ENCODE measurements at places on chromosomes 1 and 21. TPM values are rescaled to one million over a fixed set of nuclear protein-coding genes. Genes with fewer than 3 reads are reported as not detected.

The S100A3 gene
- 3.8 TPM for total RNA-seq

The LCE3D gene
- total RNA-seq, result not detected

The TACSTD2 gene
- total RNA-seq, result 1.5 TPM

The NPPA gene
- total RNA-seq, result not detected

DNA sequence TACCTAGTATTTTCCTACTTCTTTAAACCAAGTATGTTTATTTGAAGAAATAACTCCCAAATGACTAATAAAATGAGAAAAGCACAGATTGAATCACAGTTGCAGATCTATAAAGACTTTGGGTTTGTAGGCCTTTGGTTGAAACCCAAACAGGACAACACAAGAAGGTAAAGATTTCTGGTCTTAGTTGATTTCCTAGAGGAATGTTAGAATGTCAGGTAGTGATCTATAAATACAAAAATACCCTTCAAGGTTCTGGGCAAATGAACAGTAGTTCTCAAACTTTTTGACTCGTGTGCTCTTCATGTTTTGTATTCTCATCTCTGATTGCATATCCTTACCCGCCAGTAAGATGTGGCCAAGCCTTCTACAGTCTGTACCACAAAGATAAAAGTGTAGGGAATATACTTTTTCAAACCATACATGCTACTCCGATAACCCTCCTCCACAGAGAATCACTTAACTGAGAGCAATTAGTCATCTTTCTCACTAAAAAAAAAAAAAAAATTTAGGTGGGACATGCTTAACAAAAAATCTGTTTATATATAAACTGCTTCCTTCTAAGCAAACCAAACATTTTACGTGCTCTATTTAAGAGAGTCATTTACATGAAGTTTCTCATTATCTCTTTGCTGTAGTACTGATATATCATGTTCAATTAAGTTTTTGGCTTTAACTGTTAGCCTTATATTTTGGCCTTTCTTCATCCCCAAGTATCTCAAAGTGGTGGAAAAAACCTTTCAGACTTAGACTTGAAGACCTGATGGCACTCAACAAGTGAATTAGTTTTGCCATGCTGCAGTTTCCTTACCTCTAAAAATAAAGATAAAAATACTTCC lies 36.0 kb downstream of the CNIH4 start:
- H3K27me3 ChIP-seq, result no peaks in the 10 kb centered on the region
- H3K36me3 ChIP-seq, result peaks cover 95% of the 10 kb centered on the region
- peak; percentile 23 for DNase-seq
- no peaks in the 10 kb centered on the region for H3K4me1 ChIP-seq
- no peak overlapping the region for H3K4me3 ChIP-seq

- H3K4me3 ChIP-seq, result no peak overlapping the region
- no peak for DNase-seq
- no peaks in the 10 kb centered on the region for H3K27me3 ChIP-seq
- H3K4me1 ChIP-seq, result no peaks in the 10 kb centered on the region
- H3K27ac ChIP-seq, result no peak overlapping the region
These were observed 593.3 kb upstream of the NCAM2 start for GRCh38 chr21:20404915-20405314.

DNA sequence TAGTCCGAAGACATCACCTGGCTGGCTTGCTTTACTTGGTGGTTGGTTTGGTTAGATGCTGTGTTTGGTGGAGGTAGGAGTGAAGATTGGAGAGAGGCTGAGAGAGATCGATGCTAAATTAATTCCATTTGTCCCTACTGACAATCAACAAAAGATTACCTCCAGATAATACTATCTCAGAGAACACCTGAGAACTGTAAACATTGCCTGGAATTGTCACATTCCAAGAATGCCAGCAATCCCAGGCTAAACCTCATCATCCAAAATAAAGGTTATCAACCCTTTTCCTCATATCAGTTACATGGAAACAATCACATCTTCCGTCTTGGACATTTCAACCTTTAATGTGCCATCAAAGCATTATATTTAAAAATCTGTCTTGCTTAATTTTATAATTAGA lies 141.0 kb downstream of the GRIK1 start:
- DNase-seq, result no peak
- H3K36me3 ChIP-seq, result no peaks in the 10 kb centered on the region

The IER5 gene
- total RNA-seq, result 38.5 TPM

The TDRD5 gene
- total RNA-seq, result not detected

The S100PBP gene
- 35.0 TPM for total RNA-seq

The OPTC gene
- not detected for total RNA-seq

The POU3F1 gene
- total RNA-seq, result not detected

DNA sequence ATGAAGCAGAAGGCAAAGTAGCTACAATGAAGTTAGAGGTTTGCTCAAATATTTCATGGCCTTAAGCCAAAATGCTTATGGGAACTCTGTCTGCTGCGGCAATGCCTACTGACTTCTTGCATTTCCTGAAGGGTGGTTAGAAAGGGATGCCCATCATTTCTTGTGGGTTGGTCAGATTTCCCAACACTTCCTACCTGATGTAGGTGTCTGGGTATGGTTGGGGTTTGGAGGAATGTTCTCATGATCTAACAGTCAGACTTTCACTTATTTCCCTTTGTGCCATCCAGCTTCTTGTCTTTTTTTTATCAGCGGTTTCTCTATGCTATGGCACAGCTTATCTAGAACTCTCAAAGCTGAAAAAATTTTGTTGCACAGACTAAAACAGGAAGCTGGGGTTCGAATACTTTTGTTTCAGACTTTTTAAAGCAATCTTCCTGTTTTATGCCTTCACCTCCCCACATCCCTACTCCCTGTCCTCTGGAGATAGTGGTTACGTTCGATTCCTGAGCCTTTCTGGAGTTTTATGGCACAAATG lies 307.7 kb downstream of the USP25 start:
- no peaks in the 10 kb centered on the region for H3K27me3 ChIP-seq
- no peaks in the 10 kb centered on the region for H3K36me3 ChIP-seq
- H3K4me3 ChIP-seq, result no peak overlapping the region
- no peaks in the 10 kb centered on the region for H3K4me1 ChIP-seq
- DNase-seq, result no peak

DNA sequence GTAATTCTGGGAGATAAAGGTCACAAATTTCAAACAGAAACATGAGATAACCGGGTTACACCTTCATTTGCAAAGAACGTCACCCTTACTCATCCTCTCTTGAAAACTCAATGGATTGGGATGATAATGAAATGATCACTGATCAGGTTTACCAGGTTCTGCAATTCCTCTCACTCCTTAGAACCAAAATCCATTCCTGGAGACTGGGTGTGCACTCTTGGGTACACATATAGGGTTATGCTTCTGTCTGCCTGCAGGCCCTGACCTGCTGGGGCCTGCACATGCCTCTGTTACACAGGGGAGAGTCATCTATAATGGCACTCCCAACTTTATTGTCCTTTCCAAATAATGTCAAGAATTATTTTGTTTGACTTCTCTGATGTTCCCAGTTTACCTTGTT lies 8.3 kb downstream of the SUSD4 start:
- H3K4me1 ChIP-seq, result no peaks in the 10 kb centered on the region
- DNase-seq, result no peak
- H3K27ac ChIP-seq, result no peak overlapping the region
- no peak overlapping the region for H3K4me3 ChIP-seq
- no peaks in the 10 kb centered on the region for H3K36me3 ChIP-seq

GRCh38 chr1:235650341-235651169 lies 971 bp upstream of the GNG4 start:
- H3K4me3 ChIP-seq, result peak overlapping the region; percentile 25
- H3K27me3 ChIP-seq, result peaks cover 32% of the 10 kb centered on the region
- no peaks in the 10 kb centered on the region for H3K4me1 ChIP-seq

The KRTAP19-6 gene
- not detected for total RNA-seq

DNA sequence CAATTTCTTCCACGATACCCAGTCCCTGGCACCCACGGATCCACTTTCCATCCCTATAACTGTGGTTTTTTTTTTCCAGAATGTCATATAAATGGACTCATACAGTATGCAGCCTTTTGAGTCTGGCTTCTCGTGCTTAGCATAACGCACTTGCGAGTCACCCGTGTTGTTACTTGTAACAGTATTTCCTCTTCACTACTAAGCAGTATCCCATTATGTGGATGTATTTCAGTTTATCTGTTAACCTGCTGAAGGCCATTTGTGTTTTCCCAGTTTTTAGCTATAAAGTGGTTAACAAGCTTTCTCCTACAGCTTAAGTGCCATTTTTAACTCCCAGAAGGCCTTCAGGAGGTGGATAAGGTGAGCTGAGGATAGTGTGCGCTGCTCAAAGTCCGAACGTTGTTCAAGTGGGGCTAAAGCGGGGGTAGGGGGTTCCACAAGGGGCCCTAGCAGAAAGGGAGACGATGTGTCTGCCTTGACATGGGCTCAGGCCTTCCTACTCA lies 829 bp downstream of the ADAR start:
- H3K27ac ChIP-seq, result peak overlapping the region; percentile 96
- H3K36me3 ChIP-seq, result no peaks in the 10 kb centered on the region
- peak overlapping the region; percentile 89 for H3K4me3 ChIP-seq
- peaks cover 18% of the 10 kb centered on the region for H3K4me1 ChIP-seq
- H3K27me3 ChIP-seq, result no peaks in the 10 kb centered on the region

The KLHDC8A gene
- not detected for total RNA-seq

DNA sequence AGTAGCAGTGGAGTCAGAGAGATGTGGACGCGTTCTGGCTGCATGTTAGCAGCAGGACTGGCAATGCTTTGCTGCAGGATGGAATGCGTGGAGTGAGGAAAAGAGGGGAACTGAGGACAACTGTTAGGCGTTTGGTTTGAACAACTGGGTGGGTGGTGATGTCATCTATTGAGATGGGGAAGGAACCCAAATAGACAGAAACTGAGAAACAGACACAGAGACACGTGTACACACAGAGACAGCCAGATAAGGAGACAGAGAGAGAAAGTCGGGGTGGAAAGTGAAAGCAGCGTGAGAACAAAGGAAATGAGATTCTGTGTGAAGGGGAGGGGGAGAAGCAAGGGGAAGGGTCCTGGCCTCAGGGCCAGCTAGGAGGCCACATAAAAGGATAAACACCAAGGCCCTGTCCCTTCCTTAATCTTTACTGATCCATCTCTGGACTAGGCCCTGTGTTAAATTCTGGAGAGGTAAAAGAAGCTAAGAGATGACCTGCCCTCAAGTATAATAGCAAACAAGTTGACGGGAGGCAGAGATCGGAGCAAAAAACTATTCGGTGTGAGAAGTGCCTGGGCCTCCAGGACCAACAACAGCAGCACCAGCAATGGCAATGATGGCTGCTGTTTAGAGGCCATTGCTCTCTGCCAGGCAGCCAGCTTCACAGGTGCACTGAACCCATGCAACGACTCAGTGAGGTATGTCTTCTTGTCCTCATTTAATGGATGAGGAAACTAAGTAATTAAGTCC lies 31.6 kb downstream of the VWA5B1 start:
- H3K27ac ChIP-seq, result no peak overlapping the region
- peaks cover 17% of the 10 kb centered on the region for H3K4me1 ChIP-seq
- no peaks in the 10 kb centered on the region for H3K36me3 ChIP-seq
- H3K4me3 ChIP-seq, result no peak overlapping the region
- H3K27me3 ChIP-seq, result peaks cover 14% of the 10 kb centered on the region
- DNase-seq, result peak; percentile 20

The LRRC53 gene
- total RNA-seq, result not detected

DNA sequence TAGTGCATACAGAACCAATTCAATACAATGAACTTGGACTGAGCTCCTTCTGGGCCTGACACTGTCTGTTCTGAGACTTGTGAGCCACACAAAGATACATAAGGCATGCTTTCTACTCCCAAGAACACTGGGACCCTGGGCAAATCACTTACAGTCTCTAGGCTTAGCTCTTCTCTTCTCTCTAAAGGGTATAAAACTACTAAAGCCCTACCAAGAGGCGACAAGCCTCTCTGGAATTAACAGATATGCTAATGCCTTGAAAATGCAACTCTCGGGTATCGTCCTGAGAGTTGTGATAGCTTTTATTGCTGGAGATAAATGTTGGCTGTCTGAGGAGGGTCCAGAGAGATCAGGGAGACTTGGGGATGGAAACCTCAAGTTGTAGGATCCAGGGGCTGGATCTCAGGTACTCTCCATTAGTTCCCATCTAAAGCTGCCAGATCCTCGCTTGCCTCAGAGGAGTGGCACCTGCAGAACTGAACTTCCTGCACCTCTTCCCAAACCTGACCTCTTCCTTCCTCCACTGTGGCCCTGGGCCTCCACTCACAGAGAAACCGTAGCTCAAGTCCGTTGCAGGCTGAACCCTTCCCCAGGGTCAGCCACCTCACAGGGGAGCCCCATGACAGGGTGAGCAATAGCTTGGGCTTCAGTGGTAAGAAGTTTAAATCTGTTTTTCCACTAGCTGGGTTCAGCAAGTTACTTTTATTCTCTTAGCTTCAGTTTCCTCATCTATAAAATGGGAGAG lies 11.5 kb upstream of the CFAP45 start:
- H3K27me3 ChIP-seq, result no peaks in the 10 kb centered on the region
- H3K36me3 ChIP-seq, result no peaks in the 10 kb centered on the region
- H3K27ac ChIP-seq, result peak overlapping the region; percentile 73
- peaks cover 44% of the 10 kb centered on the region for H3K4me1 ChIP-seq
- DNase-seq, result no peak

DNA sequence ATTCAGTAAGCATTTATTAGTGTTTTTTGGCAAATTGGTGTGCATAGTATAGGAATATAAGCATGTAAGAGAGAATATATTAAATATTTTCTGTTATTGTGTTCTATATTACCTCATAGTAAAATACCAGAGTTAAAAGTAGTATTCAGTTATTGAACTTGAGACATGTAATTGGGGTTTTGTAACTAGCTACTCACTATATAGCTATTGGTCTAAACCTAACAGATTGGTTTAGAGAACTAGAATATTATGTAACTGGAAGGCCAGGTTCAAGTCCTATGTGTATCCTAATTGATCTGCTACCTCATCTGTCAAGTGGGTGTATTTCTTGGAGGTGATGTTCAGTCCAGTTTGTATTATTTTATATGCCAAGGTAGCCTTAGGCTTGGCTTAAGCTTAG lies 26.3 kb downstream of the CLIC4 start:
- DNase-seq, result no peak
- H3K36me3 ChIP-seq, result peaks cover 30% of the 10 kb centered on the region
- peak overlapping the region; percentile 9 for H3K4me3 ChIP-seq
- peak overlapping the region; percentile 70 for H3K27ac ChIP-seq

The TNFRSF8 gene
- not detected for total RNA-seq

DNA sequence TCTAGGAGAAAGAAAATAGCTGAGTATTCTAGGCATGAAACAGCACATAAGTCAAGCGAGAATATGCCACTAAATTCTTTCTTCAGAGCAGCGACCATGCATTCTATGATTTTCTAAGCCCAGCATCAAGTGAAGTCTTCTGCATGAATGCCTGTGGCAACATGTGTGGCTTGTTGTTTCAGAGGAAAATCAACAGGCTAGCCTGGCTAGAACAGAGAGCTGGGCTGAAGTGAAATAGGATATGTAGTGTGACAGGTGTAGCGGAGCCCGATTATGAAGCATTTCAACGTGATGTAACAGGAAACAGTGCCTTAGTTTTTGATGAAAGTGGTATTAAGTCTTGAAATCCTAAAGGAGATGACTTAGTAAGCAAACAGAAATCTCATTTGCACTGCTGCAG lies 7.0 kb downstream of the CSDE1 start:
- H3K27me3 ChIP-seq, result no peaks in the 10 kb centered on the region
- peaks cover 32% of the 10 kb centered on the region for H3K4me1 ChIP-seq
- H3K4me3 ChIP-seq, result no peak overlapping the region
- no peak overlapping the region for H3K27ac ChIP-seq
- DNase-seq, result no peak

GRCh38 chr1:47522935-47523834 lies 85.3 kb downstream of the FOXD2 start:
- no peak overlapping the region for H3K27ac ChIP-seq
- no peaks in the 10 kb centered on the region for H3K4me1 ChIP-seq
- peaks cover 3% of the 10 kb centered on the region for H3K27me3 ChIP-seq
- no peak overlapping the region for H3K4me3 ChIP-seq

All from GM23248 (cell line).